ENCODE measurements at places on chromosomes 11 and 22. TPM values are rescaled to one million over a fixed set of nuclear protein-coding genes. Genes with fewer than 3 reads are reported as not detected.
A peak's percentile ranks its signal among the peaks of the same experiment; 100 is the strongest.

- peak; percentile 86 for DNase-seq
Observed at GRCh38 chr11:134139873-134140331, 71.0 kb downstream of the JAM3 start.

- no peak for DNase-seq
Observed at GRCh38 chr22:38751422-38752346, 4.1 kb downstream of the SUN2 start.

DNA sequence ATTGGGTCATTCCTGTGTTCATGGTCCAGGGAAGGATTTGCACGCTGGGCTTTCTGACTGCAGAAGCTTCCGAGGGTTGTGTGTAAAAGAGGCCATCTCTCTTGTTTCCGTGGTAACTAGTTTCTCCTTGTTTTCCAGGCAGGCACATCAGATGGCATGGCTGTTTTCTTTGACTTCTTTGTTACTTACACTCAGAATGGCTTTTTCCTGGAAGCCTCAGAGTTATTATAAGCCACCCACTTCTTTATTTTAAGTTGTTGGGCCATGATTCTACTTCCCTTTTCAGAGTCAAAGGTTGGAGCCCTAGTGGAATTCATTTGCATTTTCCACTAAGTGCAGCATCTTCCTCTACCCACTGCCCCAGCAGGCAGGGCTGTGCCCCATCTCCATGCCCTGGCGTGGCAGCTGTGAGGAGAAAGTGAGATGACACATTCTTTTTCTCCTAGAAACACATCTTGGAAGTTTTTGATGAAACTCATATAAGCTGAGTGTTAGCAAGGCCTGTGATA is 94.9 kb downstream of the PRR5L start:
- DNase-seq = no peak

The SLC35E4 gene
- 2.6 TPM for polyA plus RNA-seq

The MMP10 gene
- not detected for polyA plus RNA-seq

- DNase-seq = peak; percentile 56
Observed at GRCh38 chr11:124798991-124799347, 1.2 kb downstream of the MSANTD2 start.

DNA sequence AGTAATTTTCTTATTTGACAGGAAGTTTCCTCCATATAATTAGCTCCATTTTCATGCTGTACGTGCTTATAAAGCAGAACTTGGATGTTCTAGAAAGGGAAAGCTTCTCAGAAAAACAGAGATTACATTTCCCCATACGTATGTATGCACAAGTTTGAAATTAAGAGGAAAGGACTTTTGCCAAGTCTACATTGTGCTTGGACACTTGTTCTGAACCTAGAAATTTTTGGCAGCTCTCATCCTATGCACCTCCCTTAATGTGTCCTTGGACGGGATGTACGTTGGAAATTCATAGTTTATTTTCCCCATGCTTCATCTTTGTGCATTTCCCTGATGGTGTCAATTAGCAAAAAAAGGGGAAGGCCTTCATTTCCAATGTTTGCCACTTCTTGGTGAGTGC is 322.7 kb downstream of the BLID start:
- no peak for DNase-seq

DNA sequence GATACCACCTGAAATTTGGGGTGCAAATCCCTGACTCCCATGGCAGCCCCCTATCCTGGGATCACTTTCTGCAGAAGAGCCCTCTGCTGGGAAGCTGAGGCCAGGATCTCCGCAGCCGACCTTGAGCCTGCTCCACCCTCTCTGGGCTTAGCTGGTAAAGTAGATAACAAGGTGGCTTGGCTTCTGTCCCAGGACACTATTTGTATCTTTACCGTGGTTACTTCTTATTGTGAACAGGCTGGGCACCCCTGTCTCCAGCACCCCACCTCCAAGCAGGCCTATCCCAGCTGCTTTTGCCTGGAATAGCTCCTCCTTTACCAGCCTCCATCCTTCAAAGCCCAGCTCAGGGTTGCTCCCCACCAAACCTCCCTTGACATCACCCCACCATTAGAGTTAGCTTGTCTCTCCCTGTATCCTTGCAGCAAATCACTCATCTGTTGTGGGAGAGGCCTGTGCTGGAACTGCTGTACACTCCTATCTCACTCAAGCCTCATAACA is 35.2 kb upstream of the P2RY2 start:
- DNase-seq = peak; percentile 21

DNA sequence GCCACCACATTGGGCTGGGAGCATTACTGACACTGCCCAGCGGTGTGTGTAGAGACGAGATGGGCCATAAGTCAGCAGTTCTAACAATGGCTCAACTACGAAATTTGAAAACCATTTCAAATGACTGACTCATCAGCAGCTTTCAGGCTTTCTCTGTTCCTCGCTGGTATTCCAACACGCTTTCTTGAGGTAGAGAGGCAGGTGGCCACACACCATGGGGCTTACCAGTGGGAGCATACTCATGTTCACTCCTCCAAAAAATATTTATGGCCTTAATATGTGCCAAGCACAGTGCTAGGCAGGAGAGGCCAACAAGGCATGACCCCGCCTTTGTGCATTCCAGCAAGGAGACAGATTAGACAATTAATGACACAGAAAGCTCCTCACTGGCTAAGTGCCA is 20.3 kb downstream of the ARFGAP2 start:
- no peak for DNase-seq

- no peak for DNase-seq
Observed at GRCh38 chr22:35802885-35803284, 85.2 kb downstream of the APOL5 start.

The HEPN1 gene
- polyA plus RNA-seq = not detected

DNA sequence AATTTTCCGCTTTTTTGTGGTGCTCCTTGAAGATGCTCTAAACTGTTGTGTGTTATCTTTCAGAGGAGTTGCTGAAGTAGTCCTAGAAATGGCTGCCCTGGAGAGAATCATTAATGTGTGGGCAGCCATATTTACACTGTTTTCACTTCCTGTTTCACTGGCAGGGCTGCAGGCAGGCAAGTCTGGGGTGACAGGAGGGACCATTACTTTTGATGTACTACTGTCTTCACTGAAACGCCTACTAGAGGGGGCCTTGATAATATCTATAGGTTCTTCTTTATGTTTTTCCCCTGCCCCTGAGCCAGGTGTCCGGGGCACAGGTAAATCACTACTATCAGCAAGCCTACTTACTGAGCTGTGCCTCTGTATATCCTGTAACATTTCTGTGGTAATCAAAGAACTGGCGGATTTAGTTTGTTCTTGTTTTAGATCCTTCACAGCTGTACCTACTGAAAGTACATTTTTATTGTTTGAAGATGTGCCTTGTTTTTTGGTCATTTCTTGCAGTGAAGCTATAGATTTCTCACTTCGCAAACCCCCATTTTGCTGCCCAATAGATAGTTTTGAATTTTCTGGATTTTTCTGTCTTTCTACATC is 39.7 kb downstream of the ACAT1 start:
- no peak for DNase-seq

All from GM23338 (cell line).